Fibroblast of skin of right biceps (primary cell): ENCODE measurements at places on chromosomes 12 and 14.
A peak's percentile ranks its signal among the peaks of the same experiment; 100 is the strongest.

- no peak for DNase-seq
These were observed 194.0 kb downstream of the TSPAN9 start for GRCh38 chr12:3271146-3271545.

- DNase-seq = peak; percentile 59
These were observed 86.9 kb downstream of the AVPR1A start for GRCh38 chr12:63064080-63064479.

DNA sequence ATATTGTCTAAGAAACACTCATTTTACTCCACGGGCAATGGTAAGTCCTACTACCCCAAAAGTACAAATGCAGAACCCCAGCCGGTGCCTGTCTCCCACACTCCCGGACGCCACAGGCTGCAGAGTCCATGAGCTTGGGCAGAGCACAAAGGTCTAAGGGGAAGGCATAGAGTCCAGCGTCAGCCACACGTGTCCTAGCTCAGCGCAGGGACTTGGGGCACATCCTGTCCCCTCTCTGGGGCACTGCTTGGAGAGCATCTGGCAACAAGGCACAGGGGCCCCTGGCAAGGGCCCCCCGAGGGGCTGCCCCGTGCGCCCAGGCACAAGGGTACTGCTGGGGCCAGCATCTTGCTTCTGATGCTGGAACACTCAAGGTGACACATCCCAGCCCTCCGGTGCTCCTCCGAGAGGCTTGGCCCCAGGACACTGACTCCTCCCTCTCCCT, 58.4 kb downstream of the BCL11B start:
- no peak for DNase-seq

DNA sequence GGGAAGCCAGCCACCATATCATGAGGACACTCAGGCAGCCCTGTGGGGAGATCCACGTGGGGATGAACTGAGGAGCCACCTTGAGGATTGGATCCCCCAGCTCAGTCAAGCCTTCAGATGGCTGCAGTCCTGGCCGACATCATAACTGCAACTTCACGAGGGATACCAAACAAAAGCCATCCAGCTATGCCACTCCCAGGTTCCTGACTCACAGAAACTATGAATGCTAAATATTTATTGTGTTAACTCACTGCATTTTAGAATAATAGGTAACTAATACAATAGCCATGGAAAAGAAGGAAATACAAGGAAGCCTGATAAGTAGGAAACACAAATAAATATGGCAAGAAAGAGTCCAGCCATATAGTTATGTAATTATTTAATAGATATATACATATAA, 42.1 kb upstream of the FAM222A start:
- DNase-seq = no peak

GRCh38 chr14:69808919-69809808, 12.1 kb upstream of the SLC10A1 start:
- no peak for DNase-seq

GRCh38 chr12:92743026-92743425, 40.2 kb downstream of the PLEKHG7 start:
- DNase-seq = no peak

GRCh38 chr14:55913324-55914025, 204.7 kb upstream of the PELI2 start:
- peak; percentile 83 for DNase-seq

- DNase-seq = no peak
These were observed 108.6 kb downstream of the FGD4 start for GRCh38 chr12:32507942-32508320.

DNA sequence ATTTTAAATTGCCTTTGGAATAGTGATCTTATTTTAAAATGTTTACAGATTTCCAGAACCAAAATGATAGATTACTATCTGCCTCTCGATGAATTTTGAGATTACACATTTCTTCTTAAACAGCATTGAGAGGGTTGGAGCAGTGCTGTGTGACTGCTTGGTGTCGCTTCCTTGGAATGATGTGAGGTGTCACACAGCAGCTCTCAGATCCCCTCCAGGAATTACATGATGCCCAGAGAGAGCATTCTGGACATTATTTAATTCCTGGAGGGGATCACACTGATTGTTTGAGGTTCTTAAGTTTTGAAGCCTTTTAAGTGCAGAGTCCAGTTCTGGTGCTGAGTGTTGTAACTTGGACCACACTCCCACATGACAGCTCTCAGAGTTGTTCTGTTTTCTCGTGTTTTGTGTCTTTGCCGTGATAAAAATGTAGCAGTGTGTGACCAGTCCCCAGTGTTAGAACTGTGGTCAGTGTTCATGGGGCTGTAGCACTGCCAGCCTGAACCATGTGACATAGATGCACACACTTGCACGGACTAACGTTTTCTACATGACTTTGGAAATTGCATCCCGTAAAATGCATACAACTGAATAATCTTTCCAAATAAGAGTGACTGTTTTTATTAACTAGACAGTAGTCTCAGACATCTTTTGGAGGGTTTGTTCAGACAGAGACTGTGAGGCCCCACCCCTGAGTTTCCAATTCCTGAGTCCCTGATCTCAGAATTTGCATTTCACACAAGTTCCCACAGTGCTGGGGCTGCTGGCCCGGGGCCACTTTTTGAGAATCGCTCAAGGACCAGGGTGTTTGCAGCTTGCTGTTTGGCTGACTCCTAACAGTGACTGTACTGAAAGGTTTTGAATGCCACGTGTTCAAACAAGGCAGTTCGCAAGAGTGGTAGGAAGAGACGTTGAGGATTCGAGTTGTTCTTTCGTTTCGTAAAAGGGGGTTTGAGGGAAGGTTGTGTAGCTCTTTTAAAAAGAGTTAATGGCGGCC, 26.0 kb downstream of the XRCC3 start:
- DNase-seq = no peak

- peak; percentile 75 for DNase-seq
These were observed 398.4 kb downstream of the DAD1 start for GRCh38 chr14:22190411-22191191.
